Left cardiac atrium (tissue), 4 donors: ENCODE measurements at places on chromosomes 7 and 10. TPM values are rescaled to one million over a fixed set of nuclear protein-coding genes. Genes with fewer than 3 reads are reported as not detected.

DNA sequence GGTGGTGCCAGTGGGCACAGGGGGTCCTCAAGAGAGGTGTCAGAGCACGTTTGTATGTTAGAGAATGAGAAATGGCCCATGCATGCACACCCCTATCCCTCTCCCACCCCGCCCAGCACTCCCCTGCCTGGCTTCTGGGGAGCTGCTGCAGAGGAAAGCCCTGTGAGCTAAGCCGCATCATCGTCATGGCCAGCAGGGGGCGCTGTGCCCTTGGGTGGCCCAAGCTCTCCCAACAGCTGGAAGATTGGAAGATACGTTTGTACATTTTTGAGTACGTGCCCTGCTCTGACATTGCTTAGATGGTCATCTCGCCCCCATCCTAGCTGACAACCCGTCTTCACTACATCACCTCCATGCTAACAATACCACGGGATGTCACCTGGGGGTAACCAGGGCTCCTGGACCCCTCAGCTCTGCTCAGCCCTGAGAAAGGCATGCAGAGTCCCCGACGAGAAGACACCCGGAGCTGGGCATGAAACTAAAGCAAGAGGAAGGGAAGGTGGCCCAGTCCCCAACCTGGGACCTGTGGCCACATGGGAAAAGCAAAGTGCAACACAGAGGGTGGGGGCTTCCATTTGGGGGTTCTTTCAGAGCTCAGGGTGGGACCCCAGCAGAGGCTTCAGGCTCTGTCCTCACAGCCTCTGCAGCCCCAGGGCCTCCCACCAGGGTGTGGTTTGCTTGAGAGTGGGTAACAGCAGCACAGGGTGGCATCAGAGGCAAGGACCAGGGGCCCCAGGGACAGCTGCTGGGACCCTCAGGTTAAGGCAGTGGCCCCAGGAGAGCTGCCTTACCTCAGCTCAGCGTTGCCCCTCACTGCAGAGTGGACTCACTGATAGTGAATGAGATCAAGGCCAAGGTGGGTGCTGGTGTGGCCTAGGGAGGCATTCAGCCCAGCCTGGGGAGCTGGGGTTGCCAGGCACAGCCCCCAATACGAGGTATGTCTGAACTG, 136.6 kb downstream of the PTPN20 start:
- DNase-seq = peak; percentile 85

DNA sequence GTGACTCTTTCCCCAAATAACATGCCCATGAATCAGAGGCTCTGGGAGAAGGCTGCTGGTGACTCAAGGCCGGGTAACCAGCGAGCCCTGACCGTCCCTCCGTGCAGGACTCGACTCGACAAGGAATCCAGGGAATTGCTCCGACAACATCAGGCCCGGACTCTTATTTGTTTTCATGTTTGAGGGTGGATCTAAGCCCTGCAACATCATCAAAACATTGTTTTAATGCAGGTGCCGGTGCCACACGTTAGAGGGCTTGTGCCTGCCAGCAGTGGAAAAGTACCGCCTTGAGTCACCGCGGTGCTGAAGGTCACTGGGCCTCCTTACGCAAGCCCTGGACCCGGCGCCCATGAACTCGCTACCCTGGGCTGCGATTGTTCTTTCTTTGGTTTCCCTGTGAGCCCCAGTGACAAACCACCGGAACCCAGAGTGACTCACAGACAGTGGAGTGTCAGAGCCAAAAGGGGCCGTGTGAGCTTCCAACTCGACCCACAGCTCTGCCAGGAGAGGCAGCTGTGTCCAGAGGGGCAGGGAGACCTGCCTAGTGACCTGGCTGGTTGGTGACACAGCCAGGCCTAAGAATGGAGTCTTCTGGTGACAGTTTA, 139.4 kb upstream of the SHH start:
- no peak for DNase-seq

DNA sequence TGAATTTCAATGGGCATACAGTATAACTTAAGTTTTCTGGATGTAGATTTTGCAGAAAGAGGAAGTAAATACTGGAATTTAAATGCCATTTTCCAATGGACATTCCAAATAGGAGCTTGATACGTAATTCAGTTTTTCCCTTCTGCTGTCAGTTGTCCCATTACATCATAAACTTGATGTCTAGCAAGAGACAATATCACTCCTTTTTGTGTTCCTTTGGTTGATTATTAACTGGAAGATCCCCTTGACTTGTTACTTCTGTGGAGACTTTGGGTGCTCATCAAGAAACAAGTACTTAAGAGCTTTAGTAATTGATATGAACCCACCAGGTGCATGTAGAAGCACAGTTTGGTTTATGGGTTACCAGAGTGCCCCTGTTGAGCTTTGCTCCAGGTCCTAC, 116.1 kb downstream of the ST7 start:
- no peak for DNase-seq

DNA sequence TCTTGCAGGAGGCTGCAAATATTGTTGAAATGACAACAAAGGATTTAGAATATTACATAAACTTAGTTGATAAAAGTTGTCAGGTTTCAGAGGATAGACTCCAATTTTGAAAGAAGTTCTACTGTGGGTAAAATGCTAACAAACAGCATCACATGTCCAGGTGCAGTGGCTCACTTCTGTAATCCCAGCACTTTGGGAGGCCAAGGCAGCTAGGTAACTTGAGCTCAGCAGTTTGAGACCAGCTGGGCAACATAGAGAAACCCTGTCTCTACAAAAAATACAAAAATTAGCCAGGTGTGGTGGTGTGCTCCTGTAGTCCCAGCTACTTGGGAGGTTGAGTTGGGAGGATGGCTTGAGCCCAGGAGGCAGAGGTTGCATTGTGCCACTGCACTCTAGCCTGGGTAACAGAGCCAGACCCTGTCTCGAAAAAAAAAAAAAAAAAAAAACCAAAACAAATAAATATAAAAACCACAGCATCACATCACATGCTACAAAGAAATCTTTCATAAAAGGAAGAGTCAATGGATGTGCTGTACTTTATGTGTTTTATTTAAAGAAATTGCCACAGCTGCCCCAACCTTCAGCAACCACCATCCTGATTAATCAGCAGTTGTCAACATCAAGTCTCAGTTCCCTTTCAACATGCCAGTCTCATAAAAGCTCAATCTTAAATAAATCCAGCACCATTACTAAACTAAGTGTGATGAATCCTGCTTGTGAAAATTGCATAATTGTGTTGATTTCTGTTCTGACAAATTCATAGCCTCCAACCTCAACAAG, 83.2 kb upstream of the MBL2 start:
- DNase-seq = no peak

DNA sequence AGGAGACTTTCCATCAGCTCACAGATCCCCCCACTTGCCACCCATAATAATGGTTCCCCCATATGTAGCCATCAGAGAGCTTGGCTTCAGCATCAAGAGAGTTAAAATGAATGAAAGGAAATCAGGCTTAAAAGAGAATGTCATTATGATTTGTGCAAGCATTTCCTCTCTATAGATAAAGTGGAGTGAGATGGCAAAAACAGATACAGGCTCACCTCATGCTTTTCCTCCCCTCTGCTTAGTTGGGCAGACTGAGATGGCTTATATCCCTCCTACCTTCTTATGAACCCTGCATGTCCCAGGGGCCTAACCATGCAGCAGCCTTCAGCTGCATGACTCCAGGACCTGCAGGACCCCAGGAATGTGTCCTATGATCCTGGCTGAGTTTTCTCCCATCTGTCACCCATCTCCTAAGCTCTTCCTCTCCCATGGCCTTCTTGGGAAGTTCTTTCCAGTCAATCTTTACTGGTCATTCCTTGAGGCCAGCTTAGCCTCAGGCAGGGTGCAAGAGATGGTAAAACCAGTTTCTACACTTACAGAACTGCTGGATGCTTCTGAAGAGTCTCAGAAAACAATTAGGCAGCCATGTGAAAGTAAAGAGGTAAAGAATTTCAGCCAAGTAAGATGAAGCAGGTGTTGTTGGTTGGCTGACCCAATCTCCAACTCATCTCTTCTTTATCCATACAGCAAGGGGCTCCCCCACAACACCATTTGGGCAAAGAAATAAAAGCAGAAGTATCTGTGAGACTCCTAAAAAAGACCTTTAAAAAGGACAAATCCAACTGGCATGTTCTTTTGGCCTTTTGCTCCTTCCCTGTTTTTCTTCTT, 159.7 kb downstream of the RTKN2 start:
- no peak for DNase-seq

GRCh38 chr10:77513781-77514331, 123.8 kb downstream of the KCNMA1 start:
- DNase-seq = no peak

DNA sequence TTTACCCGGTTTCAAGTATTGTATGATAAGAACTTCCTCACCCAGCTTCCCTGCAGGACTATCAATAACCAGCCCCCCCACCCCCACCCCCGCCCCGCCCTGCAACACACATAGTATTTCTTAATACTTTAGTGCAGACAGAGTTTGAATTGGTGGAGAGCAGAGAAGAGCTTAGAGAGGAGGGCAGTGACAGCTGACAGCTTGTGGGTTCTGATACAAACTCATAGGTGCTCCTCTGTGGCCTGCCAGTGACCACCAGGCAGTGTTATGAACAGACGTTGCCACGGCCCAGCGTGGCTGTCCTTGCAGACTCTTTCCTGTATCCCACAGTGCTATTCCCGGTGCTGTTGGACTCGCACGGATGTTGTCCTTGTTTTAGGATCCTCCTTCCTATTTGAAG, 186.9 kb upstream of the ADO start:
- DNase-seq = no peak

GRCh38 chr7:47458057-47458456, 123.9 kb downstream of the TNS3 start:
- DNase-seq = peak; percentile 78

- DNase-seq = peak; percentile 29
Measured at GRCh38 chr7:35379481-35379880, 125.6 kb upstream of the TBX20 start.

- DNase-seq = peak; percentile 88
Measured at GRCh38 chr10:69237528-69238159, 17.5 kb downstream of the HKDC1 start.

DNA sequence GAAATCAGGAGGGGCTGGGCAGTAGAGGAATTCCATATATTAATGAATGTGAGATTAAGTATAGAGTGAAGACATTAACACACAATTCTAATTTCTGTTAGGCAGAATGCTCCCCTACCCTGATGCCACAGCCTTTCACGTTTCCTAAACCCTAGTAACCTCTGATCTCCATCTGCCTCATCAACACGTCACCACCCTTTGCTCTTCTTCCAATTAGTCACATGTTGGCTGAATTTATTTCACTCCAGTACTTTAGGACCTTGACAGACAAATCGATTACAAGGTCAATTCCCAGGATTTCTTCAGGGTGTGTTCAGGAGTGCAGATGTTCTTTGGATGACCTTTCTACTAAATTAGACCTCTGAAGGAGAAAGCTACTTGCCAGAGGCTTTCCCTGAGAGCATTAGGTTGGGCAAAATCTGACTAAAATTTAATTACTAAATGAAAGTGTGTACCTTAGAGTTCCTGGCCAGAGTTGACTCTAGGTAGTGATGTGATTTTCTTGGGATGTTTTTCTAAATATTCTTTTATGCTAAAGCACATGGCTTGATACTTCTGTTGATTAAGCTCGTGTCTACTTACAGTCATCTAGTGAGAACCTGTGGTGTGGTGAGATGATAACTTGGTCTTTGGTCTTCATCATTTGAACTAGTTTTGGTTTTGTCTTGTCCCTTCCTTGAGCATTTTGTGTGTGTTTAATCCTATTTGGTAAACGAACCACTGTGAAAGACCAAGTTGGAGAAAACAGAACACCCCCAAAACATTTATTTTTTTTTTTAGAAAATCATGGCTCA, 12.7 kb downstream of the AGR2 start:
- DNase-seq = no peak

DNA sequence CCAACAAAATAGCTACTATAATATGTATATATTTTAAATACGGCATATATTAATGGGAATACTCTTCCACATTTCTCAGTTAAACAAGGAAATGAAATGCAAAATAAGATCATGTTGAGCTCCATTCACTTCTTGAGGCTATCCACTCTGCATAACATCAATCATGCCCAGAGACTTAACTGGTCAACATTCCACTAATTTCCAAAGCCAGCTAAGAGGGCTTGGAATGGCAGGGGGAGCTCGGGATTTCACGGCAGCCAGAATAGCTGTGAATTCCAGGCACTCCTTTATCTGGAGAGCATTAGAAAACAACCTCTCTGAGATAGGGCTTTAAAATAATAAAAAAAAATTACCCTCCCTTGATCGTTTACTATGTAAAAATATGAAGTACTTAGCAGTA, 194.9 kb upstream of the CDCA7L start:
- DNase-seq = no peak

DNA sequence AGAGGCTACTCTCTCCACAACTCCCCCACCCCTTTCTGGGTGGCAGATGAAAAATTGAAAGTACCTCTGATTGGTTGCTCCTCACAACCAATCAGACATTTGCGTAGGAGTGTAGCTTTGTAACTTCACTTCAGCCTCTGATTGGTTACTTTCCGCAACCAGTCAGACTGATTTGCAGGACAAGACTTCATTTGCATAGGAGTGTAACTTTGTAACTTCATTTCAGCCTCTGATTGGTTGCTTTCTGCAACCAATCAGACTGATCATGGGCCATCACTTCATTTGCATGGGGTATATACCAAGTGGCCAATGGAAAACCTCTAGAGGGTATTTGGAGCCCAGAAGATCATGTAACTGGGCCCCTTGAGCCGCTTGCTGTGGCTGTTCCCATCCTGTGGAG, 25.6 kb downstream of the CDNF start:
- no peak for DNase-seq

GRCh38 chr10:130378556-130379400, 242.6 kb downstream of the GLRX3 start:
- DNase-seq = no peak

The STK32C gene
- 6.6 TPM for total RNA-seq

The C10orf67 gene
- 0.27 TPM for total RNA-seq

The CCDC146 gene
- total RNA-seq = 4.7 TPM

The TMEM176B gene
- total RNA-seq = 241 TPM

The UPF2 gene
- total RNA-seq = 13.7 TPM

The CLRN3 gene
- total RNA-seq = not detected

The TAS2R41 gene
- total RNA-seq = not detected

The CTNNA3 gene
- 42.3 TPM for total RNA-seq

The NYAP1 gene
- 0.59 TPM for total RNA-seq
